Right cardiac atrium (tissue), 5 donors: ENCODE measurements at places on chromosomes 1 and 21.

GRCh38 chr1:154575147-154575927, 7.8 kb downstream of the CHRNB2 start:
- DNase-seq = no peak

DNA sequence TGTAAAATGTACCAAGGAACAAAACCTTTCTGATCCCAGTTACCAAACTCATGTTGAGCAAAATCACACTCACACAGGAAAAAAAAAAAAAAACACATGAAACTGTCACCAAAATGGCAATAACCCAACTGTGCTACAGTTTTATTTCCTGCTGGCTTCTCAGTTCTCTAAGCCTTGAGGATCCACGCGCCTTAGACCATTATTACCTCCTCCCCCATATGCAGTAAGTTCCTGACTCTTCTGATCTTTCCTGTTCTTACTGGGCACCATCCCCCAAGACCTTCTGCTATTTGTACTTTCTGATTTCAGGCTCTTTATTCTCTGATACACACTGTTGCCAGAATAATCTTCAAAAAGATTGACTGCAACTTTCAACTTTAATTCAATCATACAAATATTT, 79.6 kb downstream of the SLC45A1 start:
- DNase-seq = no peak

- no peak for DNase-seq
These were observed 138.6 kb upstream of the NGF start for GRCh38 chr1:115476616-115477015.

- no peak for DNase-seq
These were observed 46.0 kb downstream of the KCNK2 start for GRCh38 chr1:215128504-215128903.

- DNase-seq = no peak
These were observed 21.3 kb downstream of the TNFRSF1B start for GRCh38 chr1:12188115-12188514.

DNA sequence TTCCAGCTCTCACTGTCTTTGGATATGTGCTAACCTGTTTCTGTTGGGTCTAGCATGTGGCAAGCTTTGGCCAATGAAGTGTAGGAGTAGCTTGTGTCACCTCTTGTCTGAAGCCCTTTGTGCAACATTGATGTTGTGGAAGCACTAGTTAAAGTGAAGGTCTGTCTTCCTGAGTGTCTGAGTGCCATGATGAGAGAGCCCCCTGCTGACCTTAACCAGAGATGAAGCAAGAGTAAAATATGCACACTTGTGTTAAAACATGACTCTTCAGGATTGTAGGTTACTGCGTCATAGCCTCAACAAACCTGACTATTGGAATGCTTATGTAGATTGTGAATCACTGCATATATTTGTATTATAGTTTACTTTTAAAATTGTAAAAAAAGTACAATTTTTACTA, 103.7 kb downstream of the NCAM2 start:
- no peak for DNase-seq

GRCh38 chr1:26752519-26752918, 35.2 kb upstream of the PIGV start:
- peak; percentile 49 for DNase-seq

DNA sequence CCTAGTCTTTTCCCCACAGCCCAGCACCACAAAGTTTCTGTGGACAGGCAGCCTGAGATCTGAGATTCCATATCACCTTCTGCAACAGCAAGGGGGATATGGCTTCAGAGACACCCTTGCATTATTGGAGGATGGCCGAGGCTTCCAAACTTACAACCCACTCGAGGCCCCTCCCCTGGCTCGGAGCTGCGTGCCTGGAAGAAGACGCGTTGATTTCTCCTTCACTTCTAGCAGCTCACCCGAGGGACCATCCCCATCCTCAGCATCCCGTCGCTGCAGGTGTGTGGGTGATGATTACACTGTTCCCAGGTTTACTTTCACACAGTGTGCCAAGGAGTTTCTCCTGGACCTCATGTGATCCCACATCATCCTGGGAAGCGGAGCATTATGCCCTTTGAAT, 277.9 kb downstream of the MATN1 start:
- DNase-seq = no peak

DNA sequence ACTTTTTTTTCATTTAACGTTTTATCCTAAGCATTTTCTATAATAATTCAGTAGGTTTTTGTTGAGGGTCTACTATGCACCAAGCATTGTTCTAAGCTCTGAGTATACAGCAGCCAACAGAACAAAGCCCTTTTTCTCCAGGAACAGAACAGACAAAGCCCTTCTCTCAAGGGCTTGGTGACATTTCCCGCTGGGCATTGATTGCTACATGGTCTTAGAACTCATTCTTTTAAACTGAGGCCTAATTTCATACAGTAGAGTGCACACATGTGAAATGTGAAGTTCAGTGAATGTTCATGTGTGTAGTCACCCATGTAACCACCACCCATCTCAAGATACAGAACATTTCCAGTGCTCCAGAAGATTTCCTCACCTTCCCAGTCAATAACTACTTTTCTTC, 15.2 kb upstream of the PDIK1L start:
- no peak for DNase-seq

DNA sequence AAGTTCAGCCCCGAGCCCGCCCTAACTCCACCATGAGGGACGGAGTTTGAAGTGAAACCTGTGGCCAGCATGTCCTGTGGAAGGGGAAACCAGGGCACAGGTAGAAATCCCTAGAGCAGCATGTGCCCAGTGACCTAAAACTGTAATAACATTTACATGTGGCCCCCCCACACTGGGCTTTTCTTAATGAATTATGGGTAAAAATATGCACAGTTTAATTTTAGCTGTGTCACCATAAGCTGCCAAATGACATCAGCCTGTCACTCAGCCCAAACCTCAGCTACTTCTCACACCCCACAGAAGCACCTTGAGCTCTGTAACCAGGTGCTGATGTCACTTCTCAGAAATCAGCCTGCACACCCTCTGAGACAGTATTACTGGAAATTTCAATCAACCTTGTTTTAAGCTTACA, 50.0 kb upstream of the SLC19A1 start:
- no peak for DNase-seq

DNA sequence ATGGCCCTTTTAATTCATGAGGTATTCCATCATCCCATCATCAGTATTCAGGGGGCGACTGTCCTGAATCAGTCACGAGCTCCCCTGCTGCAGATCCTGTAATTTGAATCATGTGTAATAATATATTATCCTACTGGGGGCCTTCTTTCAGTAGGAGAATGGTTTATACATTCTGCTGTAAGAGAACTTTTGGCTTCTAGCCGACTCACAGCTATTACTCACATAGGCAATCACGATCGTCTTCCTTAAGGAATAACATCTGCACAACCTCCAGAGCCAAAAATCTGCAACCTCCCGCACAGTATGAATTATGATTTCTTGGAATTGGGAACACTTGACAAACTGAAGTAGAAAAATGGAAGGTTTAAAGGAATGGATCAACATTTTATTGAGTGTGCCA, 343.0 kb downstream of the USP25 start:
- no peak for DNase-seq

DNA sequence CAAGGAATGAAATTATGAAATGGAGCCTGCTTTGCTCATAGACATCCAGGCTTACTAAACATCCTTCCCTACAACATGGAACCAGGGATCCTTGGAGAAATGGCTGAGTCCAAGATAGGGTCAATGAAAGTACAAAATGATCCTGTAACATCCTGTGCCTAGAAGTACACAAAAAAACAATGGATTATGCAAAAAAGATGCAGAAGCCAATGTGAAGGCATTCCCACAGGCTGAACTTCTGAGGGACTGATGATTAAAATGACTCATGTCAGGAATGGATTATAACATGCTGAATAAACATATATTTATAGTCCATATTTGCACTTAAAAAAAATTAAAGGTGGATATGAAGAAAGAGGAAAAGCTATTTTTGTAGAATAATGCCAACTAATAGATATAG, 10.4 kb upstream of the HOOK1 start:
- no peak for DNase-seq

- no peak for DNase-seq
These were observed 1.0 kb downstream of the MRAP start for GRCh38 chr21:32299695-32300094.

- DNase-seq = no peak
These were observed 156.7 kb downstream of the DMRTA2 start for GRCh38 chr1:50266509-50266908.

DNA sequence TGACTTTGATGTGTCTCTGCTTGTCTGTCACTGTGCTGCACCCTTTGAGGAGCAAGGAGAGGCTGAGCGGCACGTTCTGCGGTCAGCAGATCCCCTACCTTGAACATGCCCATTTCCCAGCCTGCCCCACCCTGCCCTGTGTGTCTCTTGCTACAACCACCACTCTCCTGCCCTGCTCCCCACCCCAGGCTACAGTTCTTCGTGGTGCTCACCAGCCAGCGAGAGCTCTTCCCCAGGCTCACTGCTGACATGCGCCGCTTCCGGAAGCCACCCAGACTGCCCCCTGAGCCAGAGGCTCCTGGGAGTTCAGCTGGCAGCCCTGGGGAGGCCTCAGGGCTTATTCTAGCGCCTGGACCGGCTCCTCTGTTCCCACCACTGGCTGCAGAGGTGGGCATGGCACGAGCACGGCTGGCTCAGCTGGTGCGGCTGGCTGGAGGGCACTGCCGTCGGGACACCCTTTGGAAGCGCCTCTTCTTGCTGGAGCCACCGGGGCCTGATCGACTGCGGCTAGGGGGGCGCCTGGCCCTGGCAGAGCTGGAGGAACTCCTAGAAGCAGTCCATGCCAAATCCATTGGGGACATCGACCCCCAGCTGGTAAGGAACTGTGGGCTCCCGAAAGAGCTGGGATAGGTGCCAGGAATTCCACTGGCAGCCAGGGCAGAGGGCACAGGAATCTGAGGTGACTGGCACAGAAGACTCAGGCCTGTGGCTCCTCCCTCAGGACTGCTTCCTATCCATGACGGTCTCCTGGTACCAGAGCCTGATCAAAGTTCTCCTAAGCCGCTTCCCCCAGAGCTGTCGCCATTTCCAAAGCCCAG, 5.6 kb downstream of the HYI start:
- no peak for DNase-seq

GRCh38 chr21:39669976-39670661, 57.4 kb downstream of the B3GALT5 start:
- DNase-seq = no peak

DNA sequence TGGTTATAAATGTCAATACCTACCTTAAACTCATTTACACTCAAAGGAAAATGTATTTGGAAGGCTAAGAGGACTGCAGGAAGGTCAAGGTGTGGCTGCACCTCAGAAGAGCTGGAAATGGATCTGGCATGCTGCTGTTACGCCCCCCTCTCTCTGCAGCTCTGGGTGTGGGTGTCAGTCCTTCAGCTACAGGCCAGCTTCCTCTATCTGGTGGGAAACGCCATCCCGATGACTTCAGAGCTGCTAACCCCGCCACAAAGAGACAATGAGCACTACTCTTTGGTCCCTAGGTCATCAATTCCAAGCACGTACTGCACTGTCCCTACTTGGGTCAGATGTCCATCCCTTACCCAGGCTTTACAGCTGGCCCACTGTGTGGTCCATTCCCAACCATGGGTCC, 74.2 kb downstream of the TEX35 start:
- DNase-seq = no peak

DNA sequence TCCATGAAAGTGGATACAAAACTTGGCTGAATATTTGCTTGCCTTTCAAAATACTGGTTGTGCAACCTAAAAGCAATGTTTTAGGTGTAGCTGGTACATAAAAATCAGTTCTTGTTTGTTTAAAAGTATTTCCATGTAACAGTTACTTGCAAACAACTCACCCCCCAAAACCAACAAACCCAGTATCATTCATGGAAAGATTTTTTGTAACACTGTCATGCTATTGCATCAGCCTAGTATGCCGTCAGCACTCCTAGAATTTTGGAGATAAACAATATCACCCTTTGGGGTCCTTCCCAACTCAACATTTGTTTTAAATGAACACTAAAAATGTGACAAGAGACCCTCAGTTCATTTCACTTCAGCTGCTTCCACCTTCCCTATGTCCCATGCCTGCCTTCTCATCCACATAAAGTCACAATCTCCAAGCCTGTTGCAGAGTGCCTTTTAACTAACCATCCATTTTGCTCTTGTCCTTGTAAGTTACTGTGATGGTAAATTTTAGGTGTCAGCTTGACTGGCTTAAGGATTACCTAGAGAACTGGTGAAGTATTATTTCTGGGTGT, 425.3 kb downstream of the DUSP10 start:
- DNase-seq = no peak

DNA sequence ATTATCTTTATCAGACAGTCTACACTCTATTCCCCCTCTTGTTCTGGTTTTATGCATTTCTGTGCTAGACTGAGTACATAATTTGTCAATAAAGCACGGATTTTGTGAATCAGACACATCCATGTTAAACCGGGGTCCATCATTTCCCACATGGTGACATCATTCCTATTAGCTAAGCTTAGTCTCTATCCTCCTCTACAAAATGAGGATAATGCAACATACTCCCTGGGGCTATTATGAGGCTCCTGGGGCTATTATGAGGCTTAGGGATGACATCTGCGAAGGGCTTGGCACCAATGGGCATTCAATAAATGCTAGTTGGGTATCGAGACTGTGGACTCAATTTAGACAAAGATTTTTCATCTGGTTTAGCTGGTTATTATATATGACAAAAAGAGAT, 25.1 kb upstream of the APP start:
- DNase-seq = no peak

DNA sequence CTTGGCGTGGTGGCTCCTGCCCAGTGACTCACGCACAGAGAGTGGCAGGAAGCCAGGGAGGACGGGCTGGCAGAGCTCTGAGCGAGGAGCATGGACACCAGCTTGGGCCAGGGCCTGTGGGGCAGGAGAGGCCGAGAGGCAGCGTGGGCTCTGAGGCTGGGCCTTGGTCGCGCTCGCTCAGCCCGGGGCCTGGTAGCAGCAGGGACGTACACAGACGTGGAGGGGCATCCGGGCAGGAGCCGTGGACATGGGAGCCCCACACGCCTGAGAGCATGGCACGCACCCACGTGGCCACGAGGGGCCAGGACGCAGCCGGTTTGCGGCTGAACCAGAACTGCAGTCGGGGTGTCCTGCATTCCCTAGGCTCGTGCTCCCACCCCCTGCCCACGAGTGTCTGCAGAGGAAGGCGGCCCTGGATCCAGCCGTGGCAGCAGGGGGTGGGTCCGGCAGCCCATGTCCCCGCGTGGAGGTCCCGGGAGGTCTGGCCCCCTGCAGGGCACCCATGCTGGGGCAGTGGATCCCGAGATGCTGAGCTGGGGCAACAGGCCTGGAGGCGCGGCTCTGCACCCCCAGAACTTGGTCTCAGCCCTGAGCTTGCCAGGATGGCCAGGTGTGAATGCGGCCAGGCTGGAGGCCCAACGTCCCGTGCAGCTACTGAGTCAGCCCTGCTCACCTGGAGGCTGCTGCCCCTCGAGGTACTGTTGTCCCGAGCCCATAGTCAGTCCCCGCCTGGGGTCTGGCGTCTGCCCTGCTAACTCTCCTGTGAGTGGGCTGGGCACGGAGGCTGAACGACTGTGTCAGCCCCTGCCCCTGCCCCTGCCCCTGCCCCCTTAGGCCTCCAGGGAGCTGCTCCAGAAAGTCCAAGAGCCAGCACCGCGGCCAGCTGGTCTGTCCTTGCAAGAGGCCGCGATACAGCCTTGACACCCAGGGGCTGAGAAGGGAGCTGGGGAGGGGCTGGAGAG, 61.6 kb downstream of the SLX9 start:
- DNase-seq = peak; percentile 72
